ENCODE measurements at places on chromosomes 4 and X.

GRCh38 chr4:6024313-6024960, 6.2 kb upstream of the C4orf50 start:
- DNase-seq: no peak

GRCh38 chr4:84401701-84402306, 97.3 kb downstream of the NKX6-1 start:
- DNase-seq: no peak

- no peak for DNase-seq
Observed at GRCh38 chr4:57039345-57039744, 60.6 kb downstream of the POLR2B start.

DNA sequence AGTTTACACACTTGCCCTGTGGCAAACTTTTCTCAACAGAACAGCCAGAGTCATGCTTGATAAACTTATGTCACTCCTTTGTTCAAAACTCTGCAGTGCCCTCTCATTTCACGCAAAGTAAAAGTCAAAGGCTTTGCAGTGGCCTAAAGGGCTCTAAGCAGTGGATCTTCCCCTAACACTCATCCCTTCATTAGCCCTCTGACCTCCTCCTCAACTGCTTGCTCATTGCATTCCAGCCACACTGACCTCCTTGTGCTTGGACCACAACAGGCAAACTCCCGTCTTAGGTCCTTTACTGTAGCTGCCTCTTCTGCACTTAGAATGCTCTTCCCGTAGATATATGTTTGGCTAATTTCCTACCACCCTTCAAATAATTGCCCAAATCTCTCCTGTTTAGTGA, 5.6 kb downstream of the PRDM5 start:
- DNase-seq: no peak

GRCh38 chr4:20176881-20177280, 74.8 kb upstream of the SLIT2 start:
- DNase-seq: no peak
